ENCODE measurements at places on chromosomes 1 and 21.

DNA sequence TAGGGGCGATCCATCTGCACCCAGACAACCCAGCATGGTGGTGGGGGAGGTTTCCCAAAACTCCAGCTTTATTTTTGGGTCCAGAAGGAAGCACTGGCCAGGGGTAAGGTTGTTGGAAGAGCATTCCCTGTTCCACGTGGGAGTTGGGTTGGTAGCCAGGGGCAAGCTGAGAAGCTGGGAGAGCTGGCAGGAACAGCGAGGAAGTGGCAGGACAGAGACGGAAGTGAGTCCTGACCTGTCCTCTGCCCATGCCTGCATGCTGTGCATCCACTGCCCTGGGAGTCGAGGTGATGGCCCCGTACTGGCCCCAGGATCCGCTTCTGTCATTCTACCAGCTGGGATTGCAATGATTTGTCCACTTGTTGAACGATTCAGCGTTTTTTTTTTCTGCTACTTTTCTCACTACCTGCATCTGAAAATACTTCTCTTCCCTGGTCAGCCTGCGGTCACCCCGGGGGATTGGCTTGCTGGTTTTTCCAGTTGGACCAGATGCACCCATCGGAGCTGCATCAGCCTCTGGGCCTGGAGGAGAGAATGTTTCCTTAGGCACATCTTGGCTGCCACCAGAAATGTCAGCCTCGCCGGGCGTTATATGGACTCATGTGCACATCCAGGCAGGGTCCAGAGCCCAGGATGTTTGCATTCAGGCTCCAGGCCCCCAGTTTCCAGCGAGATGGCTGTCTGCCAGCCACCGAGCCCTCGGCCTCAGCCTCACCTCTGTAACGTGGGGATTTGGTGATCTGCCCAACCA lies 28.3 kb upstream of the TMPRSS2 start:
- no peak for DNase-seq

GRCh38 chr1:80211691-80212380 lies 1205.3 kb upstream of the ADGRL4 start:
- no peak for DNase-seq

DNA sequence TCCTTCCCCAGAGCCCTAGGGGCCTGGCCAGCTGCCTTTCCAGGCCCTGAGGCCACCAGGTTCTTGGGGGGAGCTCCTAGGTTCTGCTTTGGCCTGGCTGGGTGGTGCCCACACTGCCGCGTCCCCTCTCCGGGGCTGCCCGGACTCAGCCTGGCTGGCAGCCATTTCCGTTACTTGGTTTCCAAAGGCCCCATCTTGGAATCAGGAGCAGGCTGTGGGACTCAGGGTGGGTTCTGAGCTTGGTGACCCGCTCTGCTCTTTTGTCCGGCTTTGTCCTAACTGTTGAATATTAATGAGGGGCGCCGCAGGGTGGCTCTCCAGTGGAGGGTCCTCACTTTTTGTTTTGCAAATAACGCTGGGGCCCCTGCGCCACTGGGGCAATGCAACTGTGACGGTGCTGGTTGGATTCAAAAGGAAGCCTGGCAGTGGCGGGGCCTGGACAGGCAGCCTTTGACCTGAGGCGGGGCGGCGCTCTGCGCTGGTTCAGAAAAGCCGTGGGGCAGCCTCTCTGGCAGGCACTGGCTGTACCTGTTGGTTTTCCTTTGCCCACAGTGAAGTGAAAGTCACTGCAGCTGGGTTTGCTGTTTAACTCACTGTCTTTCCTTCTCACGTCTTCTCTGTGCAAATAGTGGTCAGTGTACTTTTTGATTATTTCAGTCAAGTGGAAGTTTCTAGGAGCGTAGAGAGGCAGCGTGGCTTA lies 20.2 kb downstream of the SKI start:
- DNase-seq = no peak

DNA sequence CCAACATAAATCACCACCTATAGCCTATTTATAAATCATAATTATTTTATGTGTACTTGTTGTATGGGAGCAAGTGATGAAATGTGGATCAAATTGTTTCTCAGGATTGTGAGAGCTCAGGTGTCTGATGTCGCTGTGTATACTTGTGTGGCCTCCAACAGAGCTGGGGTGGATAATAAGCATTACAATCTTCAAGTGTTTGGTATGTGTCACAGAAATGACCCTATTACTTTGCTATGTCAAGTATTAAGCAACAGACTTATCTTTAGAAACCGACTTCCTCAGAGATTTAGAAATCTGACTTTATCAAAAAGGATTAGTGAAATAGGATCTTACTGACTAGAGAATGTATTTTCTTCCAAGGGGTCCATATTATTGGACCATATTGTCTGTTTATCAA lies 280.9 kb downstream of the TPR start:
- no peak for DNase-seq

- DNase-seq = no peak
These were observed 998.6 kb upstream of the B3GALT2 start for GRCh38 chr1:194184974-194185373.

GRCh38 chr1:158649052-158649451 lies 37.5 kb downstream of the SPTA1 start:
- DNase-seq = no peak

GRCh38 chr1:112544751-112545150 lies 36.0 kb downstream of the WNT2B start:
- DNase-seq = no peak

GRCh38 chr1:179785031-179785431 lies 41.9 kb downstream of the FAM163A start:
- DNase-seq = no peak

DNA sequence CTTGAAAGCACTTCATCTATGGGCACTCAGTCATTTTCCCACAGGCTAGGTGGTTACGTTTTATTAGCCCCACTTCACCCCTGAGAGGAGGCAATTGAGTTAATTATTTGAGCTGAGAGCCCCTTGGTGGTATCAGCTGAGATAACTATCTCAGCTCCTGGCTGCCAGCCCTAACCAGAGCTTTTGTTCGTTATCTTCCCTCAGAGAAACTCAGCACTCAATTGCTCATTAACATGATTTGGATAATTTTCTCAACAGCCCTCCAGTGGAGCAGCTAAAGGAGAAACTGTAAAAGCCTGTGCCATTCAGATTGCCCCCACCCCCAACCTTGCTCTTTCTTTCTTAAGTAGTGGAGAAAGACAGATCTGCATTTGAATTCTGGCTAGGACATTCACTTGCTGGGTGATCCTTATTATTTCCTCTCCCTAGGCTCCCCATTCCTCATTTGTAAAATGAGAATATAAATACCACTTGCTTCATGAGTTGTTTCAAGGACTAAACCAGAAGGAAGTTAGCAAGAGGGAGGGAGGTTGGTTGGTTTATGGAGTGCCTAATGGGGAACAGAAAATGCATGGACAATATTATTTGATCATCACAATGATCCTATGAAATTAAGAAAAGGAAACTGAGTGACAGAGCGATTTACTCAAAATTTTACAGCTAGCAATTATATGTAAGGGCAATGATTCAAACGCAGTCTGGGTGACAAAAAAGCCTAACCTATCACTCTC lies 218.7 kb upstream of the FGGY start:
- DNase-seq = peak; percentile 100

DNA sequence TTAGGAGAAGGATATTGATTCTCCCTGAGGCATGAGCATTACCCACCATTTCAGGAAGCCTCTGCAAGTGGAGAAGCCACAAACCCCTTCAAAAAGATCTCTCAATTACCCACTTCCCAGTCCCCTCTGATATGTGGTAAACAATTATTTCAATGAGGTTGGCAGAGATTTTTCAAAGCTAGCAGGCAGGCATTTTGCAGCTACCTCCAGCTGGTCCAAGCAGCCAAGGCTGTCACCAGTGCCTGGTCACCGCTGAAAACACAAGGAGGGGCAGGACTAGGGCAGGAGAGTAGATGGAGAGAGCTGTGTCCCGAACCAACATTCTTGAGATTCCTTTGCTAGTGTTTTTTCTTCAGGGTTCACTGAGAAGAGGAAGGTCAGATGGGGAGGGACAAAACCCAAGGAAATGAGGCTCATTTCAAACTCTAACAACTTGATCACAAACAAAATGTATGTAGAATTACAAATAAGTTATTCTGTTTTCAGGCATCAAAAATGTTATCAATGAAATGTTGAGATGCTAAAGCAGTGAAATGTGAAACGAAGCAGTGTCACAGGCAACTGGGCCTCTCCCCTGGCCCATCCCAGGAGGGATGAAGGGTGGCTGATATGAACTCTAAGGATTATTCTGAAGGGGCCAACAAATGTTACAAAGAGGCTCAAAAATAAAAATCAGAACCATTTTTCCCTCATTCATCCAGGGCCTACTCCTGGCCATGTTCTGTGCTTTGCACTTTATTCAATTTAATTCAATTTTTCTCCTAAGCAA lies 22.3 kb downstream of the APP start:
- peak; percentile 34 for DNase-seq

DNA sequence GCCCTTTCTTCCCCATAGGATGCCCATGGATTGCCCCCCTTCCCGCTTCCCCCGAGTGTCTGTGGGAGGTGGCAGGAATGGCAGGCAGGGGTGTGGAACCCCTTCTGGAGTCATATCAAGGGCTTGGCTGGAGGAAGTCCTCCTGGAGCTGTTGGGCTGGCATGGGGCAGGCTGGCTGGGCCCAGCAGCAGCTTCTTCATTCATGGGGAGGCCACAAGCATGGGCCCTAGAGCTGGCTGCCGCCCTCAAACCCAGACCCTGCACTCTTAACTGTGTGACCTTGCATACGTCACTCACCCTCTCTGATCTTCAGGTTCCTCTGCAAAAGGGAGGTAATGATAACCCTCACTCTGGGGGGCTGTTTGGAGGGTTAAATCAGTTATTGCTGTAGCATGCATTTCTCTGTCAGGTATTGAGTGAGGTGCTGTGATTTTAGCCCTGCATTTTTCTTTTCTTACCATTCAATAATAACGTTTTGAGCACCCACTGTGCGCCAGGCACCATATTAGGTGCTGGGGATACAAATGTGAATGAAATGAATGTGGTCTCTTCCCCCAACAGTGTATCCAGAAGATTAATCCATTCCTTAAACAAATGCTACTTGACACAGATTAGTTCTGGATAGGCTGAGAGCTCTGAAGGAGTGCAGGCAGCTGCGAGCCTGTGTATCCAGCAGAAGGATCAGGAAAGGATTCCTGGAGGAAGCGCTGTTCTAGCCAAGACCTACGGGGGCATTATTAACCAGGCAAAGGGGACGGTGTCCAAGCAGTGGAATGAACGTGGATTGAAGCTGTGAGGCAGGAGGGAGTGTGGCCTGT lies 9.3 kb downstream of the PCSK9 start:
- DNase-seq = no peak

DNA sequence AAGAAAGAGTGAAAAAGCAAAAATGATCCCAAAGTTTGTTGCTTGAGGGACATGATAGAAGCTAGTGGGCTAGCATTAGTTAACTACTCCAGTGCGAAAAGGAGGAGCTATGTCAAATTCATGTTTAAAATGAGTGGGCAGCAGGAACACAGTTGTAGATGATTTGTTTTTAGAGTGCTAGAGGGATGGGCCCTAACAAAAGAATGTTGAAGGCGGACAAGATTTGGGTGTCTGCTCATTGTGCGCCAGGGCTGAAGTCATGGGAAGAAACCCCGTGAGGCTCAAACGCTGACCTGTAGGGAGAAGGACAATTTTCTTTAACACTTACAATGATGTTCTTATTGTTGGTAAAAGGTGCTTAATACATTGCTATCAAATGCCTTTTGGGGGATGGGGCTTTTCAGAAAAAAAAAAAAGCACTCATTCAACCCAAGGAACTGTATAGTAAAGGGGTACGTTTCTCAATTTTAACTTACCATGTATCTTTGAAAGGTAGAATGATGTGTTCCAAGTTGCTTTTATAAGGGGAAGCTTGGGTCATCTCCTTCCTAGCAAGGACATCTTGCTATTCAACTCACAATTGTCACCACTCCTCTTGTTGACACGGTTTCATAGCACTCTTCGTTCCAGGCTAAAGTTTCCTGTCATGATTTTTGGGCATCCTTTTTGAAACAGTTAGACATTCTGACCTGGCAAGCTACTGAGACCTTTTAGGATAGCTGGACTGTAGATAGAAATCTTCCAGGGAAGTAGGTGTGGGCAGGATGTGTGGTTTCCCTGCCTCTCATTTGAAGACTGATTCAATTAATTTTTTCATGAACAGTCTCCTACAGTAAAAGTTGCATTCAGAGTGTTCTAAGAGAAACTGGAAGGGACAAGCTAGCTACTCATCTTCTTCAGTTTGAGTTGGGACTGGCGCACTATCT lies 53.0 kb upstream of the CNN3 start:
- no peak for DNase-seq

DNA sequence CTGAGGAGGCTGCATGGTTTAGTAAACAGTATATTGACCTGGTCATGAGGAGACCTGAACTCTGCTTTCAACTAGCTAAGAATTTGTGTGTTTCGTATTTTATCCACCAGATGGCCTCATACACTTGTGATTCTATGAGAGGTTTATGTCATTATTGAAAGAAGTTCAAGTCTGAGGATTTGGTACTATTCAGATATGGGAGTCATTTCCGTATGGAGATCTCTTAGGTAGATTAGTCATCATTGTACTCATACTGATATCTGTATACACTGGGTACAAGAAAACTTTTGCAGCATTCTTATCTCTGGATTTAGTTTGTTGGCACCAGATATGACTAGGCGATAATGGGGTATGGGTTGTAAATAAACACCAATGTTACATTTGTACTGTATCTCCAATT lies 26.6 kb downstream of the ATF6 start:
- DNase-seq = peak; percentile 30

- DNase-seq = no peak
These were observed 78.1 kb downstream of the LRRC53 start for GRCh38 chr1:74434321-74434720.

DNA sequence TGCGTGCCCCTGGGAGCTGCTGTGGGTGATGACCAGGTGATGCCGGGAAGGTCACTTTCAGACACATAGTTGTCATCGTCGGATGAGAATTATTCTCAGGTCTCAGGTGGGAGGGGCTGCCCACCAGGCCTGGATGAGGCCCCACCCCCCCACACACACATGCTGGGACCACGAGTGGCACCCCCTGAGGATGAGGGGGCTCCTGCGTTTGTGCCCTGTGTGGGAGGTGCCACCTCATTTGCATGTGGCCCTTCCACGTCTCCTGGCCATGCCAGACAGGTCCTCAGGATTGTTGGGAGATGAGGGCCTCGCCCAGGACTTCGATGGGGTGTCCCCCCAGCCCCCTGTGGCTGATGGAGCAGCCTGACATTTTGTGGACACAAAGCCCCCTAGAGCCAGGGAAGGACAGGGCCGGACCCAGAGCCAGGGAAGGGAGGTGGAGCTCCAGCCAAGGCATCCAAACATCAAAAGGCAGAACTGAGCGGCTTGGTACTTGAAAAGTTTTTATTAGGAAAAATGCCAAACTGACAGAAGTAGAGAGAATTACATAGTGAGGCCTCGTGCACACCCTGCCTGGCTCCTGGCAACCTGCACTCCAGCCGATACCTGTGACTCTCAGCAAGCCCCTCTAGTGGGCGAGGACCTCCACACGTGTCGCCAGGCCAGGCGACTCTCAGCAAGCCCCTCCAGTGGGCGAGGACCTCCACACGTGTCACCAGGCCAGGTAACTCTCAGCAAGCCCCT lies 55.7 kb downstream of the PRKCZ start:
- DNase-seq = no peak
